A549 treated with CORT108297 at 1 μM for 4 hours (cell line): ENCODE measurements at places on chromosomes 2 and 18. TPM values are rescaled to one million over a fixed set of nuclear protein-coding genes. Genes with fewer than 3 reads are reported as not detected.

GALM gene
- total RNA-seq: 16.4 to 22.2 TPM (median 16.8 TPM) in 5 replicates

PTH2R gene
- total RNA-seq: not detected in 5 replicates

RASGRP3 gene
- 0.73 to 1.1 TPM (median 0.98 TPM) in 5 replicates for total RNA-seq

SP3 gene
- 33.8 to 49.5 TPM (median 38.3 TPM) in 5 replicates for total RNA-seq

ACMSD gene
- total RNA-seq: not detected in 5 replicates

DSG2 gene
- 42.8 to 70.7 TPM (median 58.8 TPM) in 5 replicates for total RNA-seq
